ENCODE measurements at places on chromosomes 1 and 21.

DNA sequence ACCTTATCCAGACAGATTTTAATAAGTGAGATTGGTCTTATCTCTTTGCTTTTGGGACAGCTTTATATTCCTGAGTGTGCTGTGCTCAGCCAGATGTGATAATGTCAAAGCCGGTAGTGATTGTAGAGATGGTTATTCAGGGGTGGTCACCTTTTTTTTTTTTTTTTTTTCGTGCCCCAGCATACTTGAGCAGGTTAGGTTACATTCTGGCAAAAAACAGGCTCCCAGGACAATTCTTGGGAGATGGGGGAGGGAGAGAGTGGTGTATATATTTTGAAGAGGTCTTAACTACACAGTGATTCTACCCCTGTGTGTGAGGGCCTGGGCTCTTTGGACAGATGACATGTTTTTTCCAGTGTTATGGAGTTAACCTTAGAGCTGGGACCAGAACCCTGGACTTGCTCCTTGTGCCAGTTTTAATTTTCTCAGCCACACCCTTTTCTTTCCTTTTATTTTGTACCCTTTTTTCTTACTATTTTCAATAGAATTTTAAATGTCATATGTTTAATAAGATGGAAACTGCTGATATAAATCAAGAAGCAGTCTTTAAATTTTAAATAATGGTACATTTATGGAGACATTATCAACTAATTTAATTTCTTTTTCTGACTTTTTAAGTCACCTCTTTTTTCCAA, 88.4 kb downstream of the DYRK1A start:
- ATAC-seq = no peak

DNA sequence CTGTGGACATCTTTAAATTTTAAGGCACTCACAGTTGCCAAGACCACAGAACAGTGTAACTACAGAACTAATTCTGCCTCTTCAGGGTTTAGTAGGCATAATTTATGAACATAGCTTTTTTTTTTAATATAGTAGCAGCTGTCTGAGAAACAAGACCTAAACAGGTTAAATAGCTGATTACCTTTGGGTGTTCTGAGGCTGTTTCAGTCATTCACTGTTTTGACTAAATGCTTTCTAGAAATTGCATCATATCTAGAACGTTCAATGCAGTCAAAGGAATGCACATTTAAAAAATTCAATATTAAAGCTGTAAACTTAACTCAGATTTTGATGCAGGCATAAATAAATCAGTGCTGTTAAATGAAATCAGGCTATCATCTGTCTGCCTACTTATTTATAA, 101.6 kb downstream of the BRINP3 start:
- ATAC-seq = no peak

- no peak for ATAC-seq
Measured at GRCh38 chr1:98172022-98172421, 251.2 kb upstream of the DPYD start.

DNA sequence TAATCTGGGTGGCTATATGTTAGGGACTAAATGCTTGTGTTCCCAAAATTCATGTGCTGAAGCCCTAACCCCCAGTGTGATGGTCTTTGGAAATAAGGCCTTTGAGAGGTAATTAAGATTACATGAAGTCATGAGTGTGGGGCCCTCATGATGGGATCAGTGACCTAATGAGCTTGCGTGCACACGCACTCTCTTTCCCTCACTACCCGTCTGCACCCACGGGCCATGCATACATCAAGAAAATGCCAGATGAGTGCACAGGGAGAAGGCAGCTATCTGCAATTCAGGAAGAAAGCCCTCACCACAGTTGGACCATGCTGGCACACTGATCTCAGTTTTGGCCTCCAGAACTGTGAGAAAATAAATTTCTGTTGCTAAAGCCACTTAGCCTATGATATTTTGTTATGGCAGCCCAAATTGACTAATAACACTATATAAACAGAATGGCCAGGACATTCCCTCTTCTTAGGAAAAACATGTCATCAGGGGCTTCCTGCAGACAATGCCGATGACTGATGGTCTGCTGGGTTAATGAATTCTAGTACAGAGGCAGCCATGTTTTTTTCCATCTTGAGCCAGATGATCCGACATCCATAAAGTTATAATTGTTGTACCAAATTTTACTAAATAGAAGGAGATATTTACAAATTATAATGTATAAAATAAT, 18.1 kb upstream of the MYOG start:
- no peak for ATAC-seq

DNA sequence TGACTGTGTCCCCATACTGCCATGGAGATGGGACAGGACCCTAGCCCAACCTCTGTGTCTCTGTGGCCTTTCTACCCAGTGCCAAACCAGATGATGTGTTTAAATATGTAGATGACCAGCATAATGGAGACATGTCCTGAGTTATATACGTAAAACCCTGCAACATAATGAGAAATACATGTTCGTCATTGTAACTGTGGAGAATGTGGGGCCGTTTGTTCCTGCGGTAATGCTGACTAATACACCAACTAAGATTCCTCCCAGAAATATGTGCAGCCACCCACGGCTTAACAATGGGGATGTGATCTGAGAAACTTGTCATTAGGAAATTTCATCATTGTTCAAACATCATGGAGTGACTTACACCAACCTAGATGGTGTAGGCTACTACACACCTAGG, 71.7 kb upstream of the SIM2 start:
- ATAC-seq = peak; percentile 34

DNA sequence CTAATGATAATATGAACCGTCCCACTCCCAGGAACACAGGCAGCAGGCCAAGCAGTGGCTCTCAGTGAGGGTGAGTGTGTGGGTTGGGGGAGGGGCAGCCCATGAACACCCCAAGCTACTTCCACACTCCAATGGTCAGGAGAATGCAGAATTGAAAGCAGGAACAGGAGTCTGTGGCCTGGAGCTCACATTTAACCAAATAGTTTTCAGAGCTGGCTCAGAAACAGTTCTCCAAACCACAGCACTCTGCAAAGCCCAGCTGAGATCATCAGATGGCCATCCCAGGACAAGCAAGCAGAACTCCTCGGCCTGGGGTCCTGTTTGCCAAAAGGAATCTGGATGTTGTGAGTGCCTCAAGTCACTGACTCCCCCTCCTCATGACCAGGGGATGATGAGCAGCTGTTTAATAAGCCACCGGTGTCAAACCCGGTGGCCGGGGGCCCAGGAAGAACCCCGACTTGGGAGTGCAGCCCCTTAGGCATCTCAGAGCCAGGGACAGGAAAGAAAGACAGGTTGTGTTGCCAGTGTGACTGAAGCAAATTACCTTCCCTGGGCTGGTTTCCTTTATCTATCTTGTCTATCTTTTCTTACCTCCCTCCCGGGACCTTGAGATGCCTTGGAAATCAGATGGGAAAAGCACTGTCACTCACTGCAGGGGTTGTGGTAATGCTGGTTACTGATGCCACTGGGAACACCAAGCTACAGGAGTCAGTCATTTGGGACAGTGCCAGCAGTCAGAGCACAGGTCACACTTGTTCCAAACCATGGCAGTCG, 20.4 kb downstream of the DEGS1 start:
- no peak for ATAC-seq

GRCh38 chr1:94463765-94464330, 45.7 kb downstream of the ABCD3 start:
- ATAC-seq = peak; percentile 69
